ENCODE measurements at places on chromosomes 12 and 14. TPM values are rescaled to one million over a fixed set of nuclear protein-coding genes. Genes with fewer than 3 reads are reported as not detected.

GRCh38 chr12:19186722-19187661 is 57.5 kb downstream of the PLEKHA5 start:
- H3K27me3 ChIP-seq = no peaks in the 10 kb centered on the region
- DNase-seq = no peak
- no peaks in the 10 kb centered on the region for H3K36me3 ChIP-seq
- H3K4me3 ChIP-seq = no peak overlapping the region
- peaks cover 53% of the 10 kb centered on the region for H3K4me1 ChIP-seq
- peak overlapping the region; percentile 86 for H3K27ac ChIP-seq

The HOXC6 gene
- total RNA-seq = not detected

DNA sequence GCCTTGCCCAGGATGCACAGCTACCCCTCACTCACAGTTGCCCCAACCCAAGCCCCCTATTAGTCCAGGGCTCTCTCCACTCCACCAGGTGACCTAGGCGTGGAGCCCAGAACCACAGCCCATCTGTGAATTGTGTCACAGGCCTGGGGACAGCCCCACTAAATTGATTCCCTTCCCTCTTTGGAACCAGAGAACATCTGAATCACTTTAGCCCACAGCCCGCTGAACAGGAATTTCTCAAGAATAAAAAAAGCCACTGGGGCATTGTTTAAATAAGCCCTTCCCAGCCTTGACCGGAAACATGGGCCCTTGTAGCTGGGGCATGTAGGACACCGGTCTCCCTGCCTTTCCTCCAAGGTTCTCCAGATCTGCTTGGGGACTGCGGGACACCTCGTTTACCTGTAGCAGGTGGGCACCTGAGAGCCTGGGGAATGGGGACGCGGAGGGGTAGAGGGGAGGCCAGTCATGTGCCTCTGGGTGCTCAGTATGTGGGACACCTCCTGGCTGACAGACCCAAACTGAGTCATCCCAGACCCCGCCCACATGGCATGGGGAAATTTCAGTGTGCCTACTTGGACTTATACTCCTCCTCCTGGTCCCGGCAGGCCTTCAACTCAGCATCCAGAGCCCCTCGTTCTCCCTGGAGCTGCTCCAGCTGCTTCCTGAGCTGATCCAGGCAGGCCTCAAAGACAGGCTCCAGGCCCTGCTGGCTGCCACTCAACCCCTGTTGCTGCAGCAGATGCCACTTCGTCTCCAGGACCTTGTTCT is 1.3 kb downstream of the KRT78 start:
- H3K36me3 ChIP-seq = no peaks in the 10 kb centered on the region
- no peak overlapping the region for H3K27ac ChIP-seq
- no peak overlapping the region for H3K4me3 ChIP-seq

- H3K27ac ChIP-seq = no peak overlapping the region
- DNase-seq = no peak
- no peaks in the 10 kb centered on the region for H3K36me3 ChIP-seq
- H3K27me3 ChIP-seq = no peaks in the 10 kb centered on the region
Measured at GRCh38 chr14:66435683-66436082, 50.5 kb upstream of the CCDC196 start.

DNA sequence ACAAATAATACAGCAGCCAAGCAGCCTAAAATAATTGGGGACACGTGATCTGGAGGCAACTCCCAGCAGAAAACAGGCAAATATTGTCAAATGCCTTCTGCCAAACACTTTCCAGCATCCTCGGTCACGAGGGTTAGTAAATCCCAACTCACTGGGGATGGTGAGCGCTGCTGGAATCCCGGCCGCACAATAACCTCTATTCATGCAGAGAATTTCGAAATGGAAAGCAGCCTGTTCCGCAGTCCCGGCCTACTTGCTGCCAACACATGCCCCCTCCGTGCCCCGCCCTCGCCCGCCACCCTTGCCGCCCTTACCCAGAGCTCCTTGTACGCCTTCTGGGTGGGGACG is 62.2 kb downstream of the RFX4 start:
- H3K4me1 ChIP-seq = no peaks in the 10 kb centered on the region
- H3K27me3 ChIP-seq = no peaks in the 10 kb centered on the region
- peak; percentile 65 for DNase-seq
- H3K36me3 ChIP-seq = no peaks in the 10 kb centered on the region
- H3K4me3 ChIP-seq = no peak overlapping the region

DNA sequence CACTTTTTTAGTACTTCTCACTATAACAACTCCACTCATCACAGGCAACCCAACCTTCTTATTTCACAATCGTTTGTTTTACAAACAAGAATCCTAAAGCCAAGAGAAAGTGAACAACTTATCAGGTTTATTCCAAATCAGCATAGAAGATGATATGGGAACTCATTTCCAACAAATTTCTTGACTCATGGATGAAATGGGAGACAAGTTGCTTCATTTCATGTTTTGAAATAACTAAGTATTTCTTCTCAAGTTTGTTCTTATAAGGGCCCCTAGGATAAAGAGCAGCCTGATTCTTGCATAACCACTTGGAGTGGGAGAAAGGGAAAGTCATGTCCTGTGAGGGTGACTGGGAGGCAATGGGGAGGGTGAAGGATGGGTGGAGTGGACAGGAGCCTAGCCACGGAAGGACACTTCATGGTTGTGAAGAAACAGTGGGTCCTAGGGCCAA is 168.3 kb downstream of the DUSP6 start:
- H3K27ac ChIP-seq = peak overlapping the region; percentile 33
- peaks cover 14% of the 10 kb centered on the region for H3K4me1 ChIP-seq
- H3K4me3 ChIP-seq = no peak overlapping the region
- DNase-seq = peak; percentile 84
- H3K27me3 ChIP-seq = no peaks in the 10 kb centered on the region
- no peaks in the 10 kb centered on the region for H3K36me3 ChIP-seq

DNA sequence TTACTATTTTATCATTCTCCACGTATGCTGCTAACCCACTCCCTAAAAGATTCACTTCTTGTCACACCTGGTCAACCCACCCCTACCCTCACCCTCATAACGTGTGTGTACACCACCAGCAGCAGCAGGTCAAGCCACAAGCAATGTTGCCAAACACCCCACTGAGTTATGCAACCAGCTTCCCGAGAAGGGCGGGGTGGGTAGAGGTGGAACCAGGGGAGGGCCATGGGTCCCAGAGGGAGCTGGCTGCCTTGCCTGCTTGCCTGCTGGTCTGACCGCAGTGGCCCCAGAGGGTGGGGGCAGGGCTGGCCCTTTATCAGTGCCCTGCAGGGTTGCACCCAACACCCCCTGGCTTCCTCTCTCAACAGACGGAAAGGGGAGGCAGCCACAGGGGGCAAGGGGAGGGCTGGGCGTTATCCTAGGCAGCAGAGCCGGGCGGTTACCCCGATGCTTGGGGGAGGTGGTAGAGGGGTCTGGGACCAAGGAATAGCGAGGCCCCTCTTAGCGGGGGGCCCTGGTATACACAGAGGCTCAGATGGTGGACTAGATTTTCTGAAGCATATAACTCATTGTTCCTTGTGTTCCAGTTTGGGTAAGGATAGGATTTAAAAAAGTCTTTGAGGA is 3.5 kb upstream of the NFE2 start:
- peak; percentile 73 for DNase-seq
- no peak overlapping the region for H3K4me3 ChIP-seq
- H3K27ac ChIP-seq = no peak overlapping the region
- peaks cover 17% of the 10 kb centered on the region for H3K4me1 ChIP-seq
- H3K27me3 ChIP-seq = no peaks in the 10 kb centered on the region

- H3K27me3 ChIP-seq = no peaks in the 10 kb centered on the region
- peaks cover 26% of the 10 kb centered on the region for H3K36me3 ChIP-seq
- no peak overlapping the region for H3K27ac ChIP-seq
- no peak overlapping the region for H3K4me3 ChIP-seq
- DNase-seq = no peak
- no peaks in the 10 kb centered on the region for H3K4me1 ChIP-seq
Measured at GRCh38 chr12:19515179-19515578, 75.9 kb downstream of the AEBP2 start.

DNA sequence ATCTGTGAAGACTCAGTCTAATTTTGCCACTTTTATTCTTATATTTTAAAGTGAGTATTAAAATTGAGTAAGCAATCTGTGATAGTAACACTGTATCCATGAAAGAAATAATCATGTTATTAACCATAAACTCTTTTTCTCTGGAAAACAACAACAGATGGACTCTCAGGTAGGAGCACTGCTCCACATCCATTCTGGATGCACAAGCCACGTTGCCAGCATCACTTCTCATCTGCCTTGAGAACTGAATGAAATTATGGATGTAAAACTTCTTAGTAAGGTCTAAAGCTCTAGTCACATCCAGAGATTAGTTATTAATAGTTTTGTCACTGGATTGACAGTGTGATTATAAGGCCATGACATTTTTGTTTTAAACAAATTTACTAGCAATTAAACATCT is 489.1 kb upstream of the SYT1 start:
- no peak overlapping the region for H3K27ac ChIP-seq
- no peaks in the 10 kb centered on the region for H3K36me3 ChIP-seq
- no peak overlapping the region for H3K4me3 ChIP-seq
- DNase-seq = no peak
- H3K27me3 ChIP-seq = no peaks in the 10 kb centered on the region

DNA sequence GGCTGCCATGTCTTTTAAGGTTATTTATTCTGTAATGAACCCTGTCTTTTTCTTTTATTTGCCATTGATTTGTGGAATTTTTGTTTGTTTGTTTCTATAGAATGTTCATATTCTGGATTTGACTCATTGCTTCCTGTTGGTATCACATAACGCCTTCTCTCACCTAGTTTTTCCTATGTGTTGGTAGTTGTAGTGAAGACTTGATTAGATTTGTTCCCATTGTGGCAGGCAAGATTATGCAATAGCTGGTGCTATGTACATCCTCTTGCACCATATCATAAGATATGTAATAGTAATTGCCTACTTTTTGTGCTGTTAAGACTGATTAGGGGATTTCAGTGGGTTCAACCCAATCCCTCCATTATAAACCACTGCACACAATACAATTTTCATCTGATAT is 3.9 kb upstream of the KRT6B start:
- no peak overlapping the region for H3K27ac ChIP-seq
- H3K4me3 ChIP-seq = no peak overlapping the region
- no peaks in the 10 kb centered on the region for H3K4me1 ChIP-seq
- H3K27me3 ChIP-seq = no peaks in the 10 kb centered on the region
- no peaks in the 10 kb centered on the region for H3K36me3 ChIP-seq

- H3K36me3 ChIP-seq = no peaks in the 10 kb centered on the region
- H3K4me1 ChIP-seq = no peaks in the 10 kb centered on the region
- no peak overlapping the region for H3K4me3 ChIP-seq
- DNase-seq = no peak
Measured at GRCh38 chr14:89814126-89814525, 140.4 kb downstream of the EFCAB11 start.

GRCh38 chr12:19681007-19681406 is 241.7 kb downstream of the AEBP2 start:
- no peak overlapping the region for H3K4me3 ChIP-seq
- no peaks in the 10 kb centered on the region for H3K27me3 ChIP-seq
- H3K4me1 ChIP-seq = no peaks in the 10 kb centered on the region
- H3K36me3 ChIP-seq = no peaks in the 10 kb centered on the region
- no peak for DNase-seq

DNA sequence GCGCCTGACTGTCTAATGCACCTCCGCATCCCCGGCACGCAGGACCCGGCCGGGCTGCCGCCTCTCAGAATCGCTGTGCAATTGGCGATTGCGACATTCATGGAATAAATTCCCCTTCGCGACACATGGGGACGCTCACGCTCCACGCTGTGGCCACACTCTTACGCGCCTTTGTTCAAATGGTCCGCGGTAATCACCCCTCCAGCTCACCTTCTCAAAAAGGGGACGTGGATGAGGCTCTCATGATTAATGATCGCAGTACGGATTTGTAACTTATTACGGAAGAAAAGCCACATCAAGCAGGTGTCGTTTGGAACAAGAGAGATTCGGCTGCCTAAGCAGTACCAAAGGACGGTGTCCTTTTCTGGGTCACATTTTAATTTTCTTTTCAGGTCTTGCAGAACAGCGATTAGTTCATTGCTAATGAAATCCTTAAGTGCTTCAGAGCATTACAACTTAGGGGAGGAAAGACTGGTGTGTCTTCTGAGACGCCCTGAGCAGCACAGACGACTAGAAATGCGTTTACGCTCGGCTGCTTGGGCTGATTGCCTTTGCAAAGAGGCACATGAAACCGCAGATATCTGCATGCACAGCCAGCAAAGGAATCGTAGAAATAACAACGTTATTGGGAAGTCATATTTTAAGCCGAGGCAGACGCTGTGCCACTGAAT is 37.3 kb upstream of the ADGRD1 start:
- no peak overlapping the region for H3K27ac ChIP-seq
- DNase-seq = peak; percentile 80
- H3K4me3 ChIP-seq = no peak overlapping the region
- no peaks in the 10 kb centered on the region for H3K36me3 ChIP-seq
- no peaks in the 10 kb centered on the region for H3K27me3 ChIP-seq

- DNase-seq = no peak
- H3K4me3 ChIP-seq = no peak overlapping the region
Measured at GRCh38 chr12:130860311-130860710, 11.6 kb upstream of the RAN start.

GRCh38 chr12:30548203-30548602 is 147.5 kb downstream of the IPO8 start:
- no peak overlapping the region for H3K27ac ChIP-seq
- no peak overlapping the region for H3K4me3 ChIP-seq
- H3K4me1 ChIP-seq = no peaks in the 10 kb centered on the region
- no peaks in the 10 kb centered on the region for H3K36me3 ChIP-seq

The SYNE3 gene
- 8.2 TPM for total RNA-seq

The KRT78 gene
- not detected for total RNA-seq

The SLC38A4 gene
- total RNA-seq = 0.28 TPM

The TAS2R19 gene
- 0.89 TPM for total RNA-seq

Data from right atrium auricular region (tissue), 2 donors.